Stimulated activated CD4-positive, alpha-beta T cell treated with anti-CD3 and anti-CD28 coated beads, Interleukin-2, amount 100 ng/mL, for 24 hours (primary cell): ENCODE measurements at places on chromosomes 3 and 15.

DNA sequence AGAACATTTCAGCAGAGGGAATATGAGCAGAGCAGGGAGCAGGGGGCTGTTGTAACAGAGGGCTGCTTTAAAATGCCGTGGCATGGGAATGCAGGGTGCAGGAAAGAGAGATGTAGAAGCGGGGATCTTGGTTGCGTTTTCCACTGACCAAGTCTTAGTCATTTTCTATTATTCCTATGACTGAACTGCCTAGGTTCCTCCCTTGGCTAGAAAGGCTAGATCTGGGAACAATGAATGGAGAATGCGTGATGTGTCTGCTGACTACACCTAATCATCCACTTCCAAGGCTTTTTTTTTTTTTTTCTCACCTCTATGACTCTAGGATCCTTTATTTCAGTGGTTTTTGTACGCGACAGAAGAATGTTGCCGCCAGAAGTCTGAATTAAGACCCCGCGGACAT, 607.4 kb upstream of the TBL1XR1 start:
- no peak for DNase-seq

DNA sequence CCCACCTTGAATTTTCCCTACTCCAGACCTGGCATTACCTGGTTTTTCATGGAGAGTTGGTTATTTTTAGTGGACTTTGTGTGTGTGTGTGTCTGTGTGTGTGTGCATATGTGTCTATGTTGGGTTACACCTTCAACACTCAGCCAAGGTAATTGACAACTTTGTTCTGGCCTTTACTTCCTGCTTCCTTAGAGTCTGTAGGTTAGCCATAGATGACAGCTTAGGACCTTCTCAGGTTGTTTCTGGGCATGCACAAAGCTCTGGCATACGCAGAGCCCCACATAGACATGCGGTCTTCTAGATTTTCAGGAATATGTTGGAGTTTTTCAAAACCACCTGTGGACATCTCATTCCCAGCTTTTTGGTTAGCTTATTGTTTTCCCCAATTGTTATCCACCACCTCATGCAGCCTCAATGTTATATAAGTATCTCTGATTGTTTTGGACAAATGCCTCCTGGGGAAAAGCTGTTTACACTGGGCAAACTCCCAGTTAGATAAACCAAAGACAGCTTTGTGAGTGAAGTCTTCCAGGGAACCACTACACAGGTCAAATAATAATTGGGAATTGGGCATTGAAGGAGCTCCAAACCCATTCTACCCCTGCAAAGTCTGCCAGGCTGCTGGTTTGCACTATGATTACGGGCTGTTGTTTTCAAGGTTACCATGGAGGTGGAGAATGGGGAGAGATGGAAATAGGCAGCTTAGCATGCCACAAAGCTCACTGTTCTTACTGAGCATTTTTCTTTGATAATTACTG, 201.2 kb downstream of the ADAMTSL3 start:
- DNase-seq: no peak

- DNase-seq: no peak
Observed at GRCh38 chr3:42277676-42278075, 11.7 kb upstream of the CCK start.

- DNase-seq: no peak
Observed at GRCh38 chr3:162122405-162122804, 625.8 kb downstream of the OTOL1 start.

GRCh38 chr3:71006810-71007785, 576.4 kb downstream of the FOXP1 start:
- DNase-seq: no peak

GRCh38 chr15:51756482-51756881, 5.1 kb downstream of the TMOD2 start:
- no peak for DNase-seq

- DNase-seq: peak; percentile 87
Observed at GRCh38 chr3:71226565-71227269, 356.8 kb downstream of the FOXP1 start.

DNA sequence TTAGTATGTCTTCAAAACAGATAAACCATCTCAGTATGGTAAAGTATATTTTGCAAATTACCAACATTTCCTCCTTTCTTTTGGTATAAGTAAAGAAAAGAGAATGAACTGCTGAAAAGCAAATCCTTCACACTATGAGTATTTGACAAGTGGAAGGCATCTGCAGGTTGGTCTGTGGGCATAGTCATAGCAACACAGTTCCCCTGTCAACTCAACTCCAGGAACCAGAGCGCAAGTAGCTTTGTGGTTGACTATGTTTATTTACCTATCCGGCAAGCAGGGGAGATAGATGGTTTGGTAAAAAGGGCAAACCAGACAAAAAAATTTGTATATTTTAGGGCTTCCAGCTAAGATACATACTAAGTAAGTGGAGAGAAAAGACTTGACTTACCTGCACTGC, 88.3 kb upstream of the PPIB start:
- no peak for DNase-seq

- DNase-seq: peak; percentile 79
Observed at GRCh38 chr15:75727851-75728715, 15.4 kb upstream of the CSPG4 start.

DNA sequence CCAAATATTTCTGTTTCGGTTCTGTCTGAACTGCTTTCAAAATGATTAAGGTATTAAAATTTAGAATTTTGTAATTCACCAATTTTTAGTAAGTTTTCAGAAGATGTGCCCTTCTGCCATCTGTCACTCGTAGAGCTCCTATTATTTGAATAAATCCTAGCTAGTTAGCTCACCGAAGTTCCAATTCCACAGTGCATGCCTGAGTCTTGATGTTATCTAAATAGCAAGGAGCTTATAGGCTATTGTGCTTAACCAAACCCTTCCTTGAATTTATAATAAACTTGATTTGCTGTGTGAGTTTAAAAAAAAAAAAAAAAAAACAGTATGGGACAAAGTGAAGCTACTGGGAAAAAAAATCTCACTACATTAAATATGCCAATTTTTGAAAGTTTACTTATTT, 18.7 kb downstream of the ATP13A3 start:
- no peak for DNase-seq

DNA sequence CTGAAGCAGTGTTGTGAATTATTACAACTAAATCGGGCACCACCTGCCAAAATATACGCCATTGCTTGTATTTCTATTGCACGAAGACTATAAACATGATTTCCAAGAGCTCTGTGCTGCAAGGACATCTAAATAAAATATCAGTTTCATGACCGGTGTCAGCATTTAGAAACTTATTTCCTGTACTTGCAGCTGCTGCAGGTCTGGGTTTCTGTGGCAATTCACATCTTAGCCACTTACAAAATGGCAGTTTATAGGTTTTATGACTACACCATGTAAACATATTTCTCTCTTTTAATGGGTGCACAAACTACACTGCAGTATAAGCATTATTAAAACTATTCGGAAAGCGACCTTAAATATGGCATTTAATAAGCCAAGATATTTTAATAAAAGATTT, 359.4 kb downstream of the VPS13C start:
- DNase-seq: no peak

- no peak for DNase-seq
Observed at GRCh38 chr3:128936341-128936740, 56.9 kb downstream of the ACAD9 start.

- no peak for DNase-seq
Observed at GRCh38 chr3:191592105-191592504, 131.1 kb downstream of the PYDC2 start.

DNA sequence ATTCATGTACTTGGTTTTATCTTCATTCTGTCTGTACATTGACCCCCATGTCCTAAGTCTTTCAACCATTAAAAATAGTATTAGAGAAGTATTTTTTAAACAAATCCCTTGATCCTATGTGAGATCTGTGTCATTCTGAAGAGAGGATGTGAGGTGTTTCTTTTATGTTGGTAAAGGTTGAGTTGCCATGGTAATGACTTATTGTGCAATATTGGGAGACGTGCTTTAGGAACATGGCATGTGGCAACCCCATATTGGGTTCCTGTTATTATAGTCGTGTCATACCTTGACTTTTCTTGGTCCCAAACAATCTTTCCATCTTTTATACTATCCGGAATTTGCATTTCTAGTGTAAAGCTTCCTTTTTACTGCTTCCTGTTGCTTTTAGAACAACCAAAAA, 203.1 kb downstream of the KCNAB1 start:
- no peak for DNase-seq

- no peak for DNase-seq
Observed at GRCh38 chr3:21294768-21295167, 456.2 kb downstream of the ZNF385D start.

DNA sequence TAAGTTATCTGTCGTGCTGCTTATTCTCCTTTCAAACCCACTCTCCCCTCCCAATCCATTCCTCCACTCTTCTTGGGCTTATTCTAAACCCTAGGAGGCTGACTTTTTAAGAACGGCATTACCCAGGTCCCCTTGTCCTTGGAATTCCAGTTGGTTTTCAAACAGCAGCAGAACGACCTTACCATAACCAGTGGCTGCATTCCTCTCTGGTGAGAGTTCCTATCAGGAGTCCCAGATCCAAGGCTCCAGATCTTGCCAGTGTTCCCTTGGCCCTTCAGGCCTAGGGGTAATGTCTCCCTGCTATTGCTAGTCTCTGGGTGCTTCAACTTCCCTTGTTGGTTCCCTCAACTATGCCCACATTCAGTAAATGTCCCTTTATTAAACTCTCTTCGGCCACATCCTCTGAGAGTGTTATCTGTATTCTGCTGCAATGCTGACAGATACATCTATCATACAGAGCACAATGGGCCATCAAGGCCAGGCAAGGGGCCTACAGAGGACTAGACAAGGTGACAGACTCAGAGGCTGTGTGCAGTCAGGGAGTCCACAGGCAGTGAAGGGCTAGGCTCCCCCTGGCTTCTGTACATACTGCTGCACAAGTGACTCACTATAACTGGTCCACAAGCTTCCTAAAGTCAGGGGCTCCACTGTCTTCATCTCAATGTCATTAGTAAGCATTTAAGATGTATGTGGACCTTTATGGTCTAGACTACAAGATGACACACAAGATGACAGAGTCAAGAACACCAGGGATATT, 10.1 kb downstream of the LYSMD2 start:
- no peak for DNase-seq

GRCh38 chr15:64209680-64210334, 47.0 kb upstream of the PPIB start:
- no peak for DNase-seq

- no peak for DNase-seq
Observed at GRCh38 chr3:87052499-87053260, 61.7 kb upstream of the VGLL3 start.

GRCh38 chr15:26449291-26449690, 323.6 kb downstream of the GABRB3 start:
- DNase-seq: no peak

DNA sequence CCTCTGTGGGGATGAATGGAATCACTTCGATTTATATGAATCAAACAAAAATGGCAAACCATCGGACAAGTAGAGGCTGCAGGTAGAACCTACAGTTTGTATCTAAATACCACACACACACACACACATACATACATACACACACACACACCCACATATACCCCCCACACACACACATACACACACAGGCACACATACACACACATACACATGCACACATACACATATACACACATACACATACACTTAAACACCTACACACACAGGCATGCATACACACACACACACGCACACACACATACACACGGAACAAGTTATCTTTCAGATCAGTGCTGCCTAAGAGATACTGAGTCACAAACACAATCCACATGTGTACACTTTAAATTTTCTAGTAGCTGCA, 24.3 kb downstream of the HEG1 start:
- DNase-seq: no peak

DNA sequence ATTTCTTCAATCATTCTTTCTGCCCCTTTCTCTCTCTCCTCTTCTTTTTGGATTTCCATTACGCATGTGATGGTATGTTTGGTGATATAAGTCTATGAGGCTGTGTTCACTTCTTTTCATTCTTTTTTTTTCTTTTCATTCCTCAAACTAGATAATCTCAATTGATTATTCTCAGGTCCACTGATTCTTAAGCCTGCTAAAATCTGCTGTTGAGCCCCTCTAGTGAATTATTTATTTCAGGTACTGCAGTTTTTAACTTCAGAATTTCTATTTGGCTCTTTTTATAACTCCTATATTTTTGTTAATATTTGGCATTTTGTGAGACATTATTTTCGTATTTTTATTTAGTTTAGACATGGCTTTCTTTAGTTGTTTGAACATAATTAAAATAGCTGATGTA, 671.3 kb upstream of the NECTIN3 start:
- DNase-seq: no peak

DNA sequence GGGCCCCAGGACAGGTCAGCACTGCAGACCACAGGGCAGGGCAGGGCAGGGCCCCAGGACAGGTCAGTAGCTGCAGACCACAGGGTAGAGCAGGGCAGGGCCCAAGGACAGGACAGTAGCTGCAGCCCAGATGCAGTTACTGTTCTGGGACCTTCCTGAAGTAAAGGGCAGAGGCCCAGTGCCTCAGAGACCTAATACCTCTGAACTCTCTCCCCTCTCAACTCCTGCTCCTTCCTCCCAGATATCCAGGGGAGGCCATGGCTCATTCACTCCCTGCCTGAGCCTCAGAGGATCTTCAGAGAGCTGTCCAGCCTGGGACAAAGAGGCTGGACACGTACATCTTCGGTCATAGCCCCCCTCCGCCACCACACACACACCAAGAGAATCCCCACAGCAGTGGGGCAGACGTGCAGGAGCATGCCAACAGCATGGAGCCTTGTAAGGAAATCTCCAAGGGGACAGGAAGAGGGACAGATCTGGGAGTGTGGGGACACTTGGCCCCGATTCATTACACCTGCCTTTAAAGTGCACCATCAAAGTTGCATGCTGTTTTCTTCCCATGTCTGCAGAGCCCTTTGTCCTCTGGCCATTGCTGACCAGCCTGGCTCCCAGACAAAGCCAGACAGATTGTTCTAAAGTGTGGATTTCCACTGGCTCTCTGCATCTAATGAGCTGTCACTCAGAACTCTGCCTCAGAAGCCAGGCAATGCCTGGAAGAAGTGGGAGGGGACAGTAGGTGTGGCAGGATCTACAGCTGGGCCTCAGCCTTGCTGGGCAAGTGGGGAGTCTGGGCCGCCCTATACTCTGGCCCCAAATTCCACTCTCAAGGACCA, 24.2 kb upstream of the BUB1B start:
- DNase-seq: no peak

DNA sequence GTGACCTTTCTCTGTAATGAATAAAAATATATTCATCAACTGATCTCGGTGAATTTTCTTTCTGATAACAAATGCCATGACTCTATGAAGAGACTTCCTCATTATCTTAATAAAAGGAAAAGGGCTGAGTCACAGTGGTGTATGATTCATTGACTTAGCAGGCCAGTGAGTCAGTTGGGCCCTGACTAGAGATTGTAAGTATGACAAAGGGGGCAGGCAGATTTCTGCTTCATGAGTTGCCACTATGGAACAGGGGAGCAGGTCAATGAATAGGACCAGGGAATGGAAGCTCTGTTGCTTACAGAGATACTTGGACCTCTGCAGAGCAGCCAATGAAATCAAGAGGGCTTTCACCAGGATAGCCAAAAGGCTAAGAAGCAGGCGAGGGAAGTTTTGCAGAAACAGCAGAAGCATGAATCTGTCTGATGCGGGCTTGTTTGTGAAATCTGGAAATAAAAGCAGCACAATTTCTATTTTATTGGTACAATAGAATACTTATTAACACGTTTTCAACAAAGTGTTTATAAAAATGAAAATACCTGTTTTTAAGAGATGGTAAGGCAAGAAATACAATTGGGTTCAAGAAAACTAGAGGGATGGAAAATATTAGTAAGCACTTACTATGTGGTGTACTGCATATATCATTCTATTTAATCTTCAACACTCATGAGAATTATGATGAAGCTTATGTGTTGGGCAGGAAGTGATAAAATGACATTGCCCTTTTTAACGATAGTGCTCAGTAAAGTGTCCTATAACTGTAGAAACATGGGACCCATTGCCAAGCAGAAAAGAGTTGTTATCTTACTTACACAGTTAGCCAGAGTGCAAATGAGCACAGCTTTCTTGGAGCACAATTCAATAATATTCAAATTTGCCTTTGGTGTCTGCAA, 169.8 kb upstream of the MYRIP start:
- peak; percentile 19 for DNase-seq
